ENCODE measurements at places on chromosomes 16 and 17.

DNA sequence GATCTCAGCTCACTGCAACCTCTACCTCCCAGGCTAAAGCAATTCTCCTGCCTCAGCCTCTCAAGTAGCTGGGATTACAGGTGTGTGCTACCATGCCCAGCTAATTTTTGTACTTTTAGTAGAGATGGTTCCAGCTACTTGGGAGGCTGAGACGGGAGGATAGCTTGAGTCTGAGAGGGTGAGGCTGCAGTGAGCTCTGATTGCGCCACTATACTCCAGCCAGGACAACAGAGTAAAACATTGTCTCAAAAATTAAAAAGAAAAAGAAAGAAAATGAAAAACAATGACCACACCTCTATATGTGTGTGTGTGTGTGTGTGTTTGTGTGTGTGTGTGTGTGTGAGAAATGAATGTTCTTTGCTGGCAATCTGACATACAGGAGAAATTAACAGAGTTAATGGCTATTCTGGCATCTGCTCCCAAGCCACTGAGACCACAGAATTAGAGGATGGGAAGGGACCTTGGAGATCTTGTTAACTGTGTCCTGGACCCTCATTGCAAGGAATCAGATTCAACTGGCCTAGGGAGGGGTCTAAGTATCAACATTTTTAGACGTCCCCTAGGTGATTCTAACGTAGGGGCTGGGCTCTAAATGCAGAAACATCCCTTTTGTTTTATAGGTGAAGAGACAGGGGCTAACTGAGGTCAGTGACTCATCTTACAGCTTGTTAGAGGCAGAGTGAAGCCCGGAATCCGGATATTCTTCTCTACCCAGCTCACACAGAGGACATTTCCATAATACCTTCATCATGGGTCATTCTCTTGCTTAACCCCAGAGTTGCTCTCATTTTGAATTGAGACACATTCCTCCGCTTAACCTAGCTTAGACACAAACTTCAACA, 16.4 kb upstream of the MARCHF10 start:
- no peak for DNase-seq

GRCh38 chr17:4789701-4789950, 862 bp downstream of the GLTPD2 start:
- peak; percentile 17 for DNase-seq

GRCh38 chr17:47847341-47848197, 3.4 kb downstream of the SP6 start:
- no peak for DNase-seq

- no peak for DNase-seq
Observed at GRCh38 chr17:56581635-56582627, 11.6 kb upstream of the NOG start.

GRCh38 chr17:58565389-58566311, 51.2 kb upstream of the MTMR4 start:
- no peak for DNase-seq

DNA sequence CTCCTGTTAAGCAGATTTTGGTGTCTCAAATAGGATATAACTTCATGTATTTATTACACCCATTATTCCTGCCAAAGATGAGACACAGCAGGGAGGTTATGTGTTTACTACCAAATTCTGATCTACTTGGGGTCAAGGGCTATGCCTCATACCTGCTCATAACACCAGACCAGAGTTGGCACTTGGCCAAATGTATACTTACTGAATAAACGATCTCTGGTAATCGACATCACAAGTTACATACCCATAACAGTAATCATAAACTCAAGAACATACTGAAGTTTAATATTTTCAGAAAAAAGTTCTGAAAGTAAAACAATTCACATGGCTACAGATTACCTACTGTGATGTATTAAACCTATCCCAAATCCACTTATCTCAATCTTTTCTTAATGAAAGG, 2.9 kb downstream of the TMEM170A start:
- DNase-seq: no peak

DNA sequence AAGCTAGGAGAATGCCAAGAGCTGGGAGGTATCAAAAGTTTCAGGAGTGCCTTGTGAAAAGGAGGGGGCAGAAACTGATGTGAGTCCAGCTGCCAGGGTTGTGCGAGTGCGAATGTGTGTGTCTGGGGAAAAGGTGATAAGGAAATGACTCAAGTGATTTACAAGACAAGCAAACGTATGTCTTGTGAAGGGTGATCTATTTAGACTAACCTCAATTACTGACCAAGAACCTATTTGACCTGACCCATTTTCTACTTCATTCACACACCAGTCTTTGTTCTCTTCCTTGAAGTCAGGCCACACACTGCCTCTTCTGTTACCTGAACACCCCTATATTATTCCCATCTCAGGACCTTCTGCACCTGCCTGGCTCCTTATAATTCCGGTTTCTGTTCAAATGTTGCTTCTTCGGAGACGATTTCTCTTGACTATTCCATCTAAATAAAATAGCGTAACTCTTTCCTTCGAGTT, 1.0 kb downstream of the GDE1 start:
- no peak for DNase-seq

DNA sequence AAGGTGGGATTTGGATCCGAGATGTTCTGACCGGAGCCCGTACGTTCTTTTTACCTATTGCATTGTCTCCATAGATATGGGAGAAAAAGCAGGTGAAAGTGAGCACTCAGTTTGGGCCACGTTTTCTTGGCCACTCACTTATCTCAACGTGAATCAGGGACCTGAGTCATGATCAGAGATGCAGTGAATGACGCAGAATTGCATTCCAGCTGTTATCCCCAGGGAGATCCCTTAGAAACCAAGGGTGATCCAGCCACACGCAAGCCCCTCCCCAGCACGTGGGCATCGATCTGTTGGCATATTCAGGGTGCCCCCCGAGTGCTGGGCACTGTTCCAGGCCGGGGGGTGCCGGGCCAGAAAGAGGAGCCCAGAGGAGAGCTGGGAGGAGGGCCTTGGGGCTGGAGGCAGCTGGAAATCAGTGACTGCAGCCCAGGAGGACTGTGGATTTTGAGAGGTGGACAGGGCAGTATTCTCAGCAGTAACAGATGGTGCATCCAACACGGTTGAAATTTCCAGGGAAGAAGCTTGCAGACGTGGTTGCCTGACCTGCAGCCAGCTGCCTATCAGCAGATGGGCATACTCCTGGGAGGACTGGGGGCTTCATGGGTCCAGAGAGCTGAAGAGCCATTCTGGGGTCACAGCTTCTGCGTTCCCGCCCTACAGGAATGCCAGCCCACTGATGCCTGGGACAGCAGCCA, 87.2 kb upstream of the CACNG5 start:
- DNase-seq: no peak

DNA sequence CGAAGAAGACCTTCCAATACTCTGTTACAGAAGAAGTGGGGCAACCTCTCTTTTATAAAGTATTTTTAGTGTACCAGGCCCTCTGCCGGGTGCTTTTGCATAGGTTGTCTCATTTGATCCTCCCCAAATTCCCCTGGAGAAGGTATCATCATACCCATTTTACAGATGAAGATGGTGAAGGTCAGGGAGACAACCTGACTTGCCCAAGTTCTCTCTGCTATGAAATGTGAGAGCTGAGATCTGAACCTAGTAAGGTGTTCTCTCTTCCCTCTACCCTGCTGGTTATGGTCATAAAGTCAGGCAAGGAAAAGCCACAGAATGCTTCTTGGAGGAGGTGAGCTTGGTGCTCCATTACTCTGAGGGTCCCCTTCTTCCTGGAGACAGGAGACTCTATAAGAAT, 28.1 kb upstream of the HERPUD1 start:
- DNase-seq: no peak

GRCh38 chr16:22763437-22764080, 50.4 kb upstream of the HS3ST2 start:
- DNase-seq: no peak

DNA sequence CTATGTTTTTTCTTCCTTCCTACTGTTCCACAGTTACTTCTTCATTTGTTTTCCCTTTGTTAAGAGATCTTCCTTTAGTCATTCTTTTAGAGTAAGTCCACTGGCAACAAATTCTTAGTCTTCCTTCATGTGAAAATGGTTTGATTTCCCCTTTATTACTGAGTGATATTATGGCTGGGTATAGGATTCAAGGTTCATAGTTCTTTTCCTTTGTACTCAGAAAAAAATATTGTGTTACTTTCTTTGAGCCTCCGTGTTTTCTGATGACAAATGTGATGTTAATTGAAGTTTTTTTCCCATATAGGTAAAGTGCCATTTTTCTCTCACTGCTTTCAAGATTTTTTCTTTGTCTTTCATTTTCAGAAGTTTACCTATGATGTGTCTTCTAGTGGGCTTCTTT, 283.1 kb upstream of the TBX2 start:
- DNase-seq: no peak

DNA sequence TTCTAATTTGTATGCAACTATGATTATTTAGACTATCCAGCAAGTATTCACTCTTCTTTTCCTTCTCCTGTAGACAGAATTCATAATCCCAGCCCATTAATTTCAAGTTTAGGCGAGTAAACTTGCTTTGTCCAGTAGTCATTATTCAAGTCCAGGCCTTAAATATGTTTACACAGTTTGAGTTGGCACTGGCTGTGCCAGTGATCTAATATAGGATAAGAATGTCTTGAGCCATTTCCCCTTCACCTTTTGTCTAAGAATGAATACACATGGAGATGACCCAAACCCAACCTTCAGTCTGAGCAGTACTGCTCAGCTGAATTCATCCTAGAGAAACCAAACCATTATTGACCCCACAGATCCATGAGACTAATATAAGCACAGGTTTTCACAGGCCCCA, 930.4 kb upstream of the CDH8 start:
- DNase-seq: no peak

DNA sequence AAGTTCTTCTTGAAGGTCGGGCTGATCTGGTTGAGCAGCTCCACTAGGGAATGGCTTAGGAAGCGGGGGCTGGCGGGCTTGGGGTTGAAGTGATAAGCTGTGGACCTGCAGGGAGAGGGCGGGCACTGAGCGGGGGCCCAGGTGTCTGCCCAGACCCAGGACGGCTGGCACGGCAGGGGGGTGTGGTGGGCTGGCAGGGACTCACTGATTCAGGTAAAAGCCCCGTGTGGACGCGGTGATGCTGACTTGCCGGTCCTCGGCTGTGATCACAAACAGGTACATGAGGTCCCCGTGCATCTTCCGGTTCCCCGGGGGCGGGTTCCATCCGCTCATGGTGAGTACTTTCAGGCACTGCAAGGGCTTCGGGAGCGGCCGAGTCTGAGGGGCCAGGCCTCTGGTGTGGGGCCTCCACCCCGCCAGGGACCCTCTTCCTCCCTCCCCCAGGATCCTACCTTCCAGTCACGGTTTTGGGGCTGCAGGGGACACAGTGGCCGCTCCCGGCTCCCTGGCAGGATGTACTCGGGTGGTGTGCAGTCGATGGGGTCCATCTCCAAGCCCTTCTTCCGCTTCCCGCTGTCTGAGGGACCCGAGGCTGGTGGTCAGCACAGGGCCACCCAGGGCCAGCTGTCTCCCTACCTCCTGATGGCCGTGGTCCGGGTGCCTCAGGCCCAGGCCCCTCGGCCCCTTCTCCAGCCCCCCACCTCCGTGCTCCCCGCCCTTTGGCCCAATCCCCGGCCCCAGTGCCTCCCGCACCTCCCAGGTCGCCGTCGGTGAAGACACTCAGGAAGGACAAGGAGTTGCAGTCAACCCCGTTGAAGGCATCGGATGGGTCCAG, 10.2 kb downstream of the CLUH start:
- no peak for DNase-seq

DNA sequence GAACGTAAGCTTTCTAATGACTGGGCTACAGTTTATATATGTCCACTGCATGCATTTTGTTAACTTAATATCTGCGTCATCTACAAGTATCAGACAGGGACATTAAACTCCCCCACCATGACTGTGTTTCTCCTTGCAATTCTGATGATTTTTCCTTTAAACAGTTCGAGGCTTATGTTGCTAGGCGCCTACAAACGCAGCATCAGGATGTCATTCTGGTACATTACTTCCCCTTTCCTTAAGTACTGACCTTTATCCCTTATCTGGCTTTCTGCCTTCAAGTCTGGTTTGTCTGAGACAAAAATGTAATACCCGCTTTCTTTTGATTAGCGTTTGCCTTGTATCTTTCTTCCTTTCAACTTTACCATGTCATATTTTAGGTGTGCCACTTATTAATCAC, 362.4 kb downstream of the SLC39A11 start:
- DNase-seq: no peak

DNA sequence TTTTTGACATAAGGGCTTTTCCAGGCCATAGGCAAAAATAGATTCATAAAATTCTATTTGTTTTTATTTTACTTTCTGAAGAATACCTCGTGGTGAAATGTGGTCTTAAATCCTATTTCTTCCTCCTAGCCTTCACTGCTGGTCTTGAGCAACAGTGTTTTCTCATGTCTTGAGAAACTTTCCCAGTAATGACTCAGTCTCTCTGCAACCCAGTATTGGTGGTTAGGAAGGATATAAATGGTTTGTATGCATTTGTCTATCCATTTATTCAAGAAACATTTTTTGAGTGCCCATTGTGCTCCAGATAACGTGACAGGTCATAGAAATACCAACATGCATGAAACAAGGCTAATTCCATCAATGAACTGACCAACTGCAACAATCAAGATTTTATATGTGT, 213.9 kb downstream of the TMEM114 start:
- DNase-seq: no peak

GRCh38 chr17:70675070-70675590, 505.8 kb downstream of the KCNJ2 start:
- no peak for DNase-seq

DNA sequence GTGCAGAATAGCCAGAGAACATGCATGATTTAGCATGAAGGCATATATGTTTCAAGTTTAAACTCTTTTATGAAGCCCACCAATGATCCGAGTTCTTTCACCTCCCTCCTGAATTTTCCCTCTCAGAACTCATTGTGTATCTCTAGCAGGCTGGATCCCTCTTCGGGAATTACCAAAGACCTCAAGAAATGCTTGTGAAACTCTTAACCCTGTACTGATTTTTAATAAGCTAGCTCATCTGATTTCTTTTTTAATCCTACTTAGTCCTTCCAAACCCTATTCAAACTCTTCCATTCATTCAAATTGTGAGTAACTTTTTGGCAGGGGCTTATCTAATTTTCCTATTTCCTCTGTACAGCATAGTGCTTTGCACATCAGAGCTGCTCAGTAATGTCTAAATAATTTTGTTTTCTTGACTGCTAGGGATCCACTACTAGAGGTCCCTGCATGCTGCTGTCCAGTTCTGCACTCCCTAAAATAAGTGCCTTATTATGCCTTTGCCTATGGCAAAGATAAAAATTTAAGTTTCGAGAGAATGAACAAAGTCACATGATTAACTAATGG, 723.8 kb downstream of the CDH11 start:
- no peak for DNase-seq

DNA sequence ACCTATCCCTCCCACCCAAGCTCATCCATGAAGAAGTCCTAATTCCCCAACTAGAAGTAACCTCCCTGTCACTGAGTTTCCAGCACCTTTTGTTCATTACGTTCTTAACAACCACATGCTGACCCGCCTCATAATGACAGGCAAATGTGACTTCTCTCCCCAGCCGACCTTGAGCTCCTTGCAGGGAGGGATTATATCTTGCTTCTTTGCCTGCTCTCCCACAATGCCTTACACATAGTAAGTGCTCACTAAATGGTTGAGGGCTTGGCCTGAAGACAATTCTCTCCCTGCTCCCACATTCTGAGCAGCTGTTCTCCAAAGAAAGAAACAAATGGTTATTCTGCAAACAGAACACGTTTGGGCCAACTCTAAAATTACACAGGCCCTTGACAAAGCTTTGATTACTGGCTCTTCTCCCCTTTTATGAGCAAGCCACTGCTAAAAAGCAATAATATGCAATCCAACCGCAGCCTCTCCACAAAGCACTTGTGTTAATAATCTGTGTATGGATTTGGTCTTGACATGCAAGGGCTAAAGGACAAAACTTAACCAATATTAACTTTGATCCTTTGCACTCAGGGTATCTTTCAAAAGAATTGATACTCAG, 23.2 kb downstream of the SLC39A11 start:
- peak; percentile 80 for DNase-seq

GRCh38 chr17:66542129-66542966, 239.9 kb downstream of the PRKCA start:
- DNase-seq: no peak

Measured in DMS79 (cell line).